ENCODE measurements at places on chromosomes 7 and 10. TPM values are rescaled to one million over a fixed set of nuclear protein-coding genes. Genes with fewer than 3 reads are reported as not detected.
A peak's percentile ranks its signal among the peaks of the same experiment; 100 is the strongest.

- peak; percentile 67 for DNase-seq
Measured at GRCh38 chr10:47384148-47384921, at the start of gene ZNF488. Gene ZNF488, minus strand, starts transcription at chr10:47384293. Its CDS starts 15,464 bp downstream, at chr10:47368829.

GRCh38 chr7:2017481-2017891 lies 215.3 kb downstream of the MAD1L1 start:
- DNase-seq: no peak

Gene SUN3
- total RNA-seq: 0.45 TPM

DNA sequence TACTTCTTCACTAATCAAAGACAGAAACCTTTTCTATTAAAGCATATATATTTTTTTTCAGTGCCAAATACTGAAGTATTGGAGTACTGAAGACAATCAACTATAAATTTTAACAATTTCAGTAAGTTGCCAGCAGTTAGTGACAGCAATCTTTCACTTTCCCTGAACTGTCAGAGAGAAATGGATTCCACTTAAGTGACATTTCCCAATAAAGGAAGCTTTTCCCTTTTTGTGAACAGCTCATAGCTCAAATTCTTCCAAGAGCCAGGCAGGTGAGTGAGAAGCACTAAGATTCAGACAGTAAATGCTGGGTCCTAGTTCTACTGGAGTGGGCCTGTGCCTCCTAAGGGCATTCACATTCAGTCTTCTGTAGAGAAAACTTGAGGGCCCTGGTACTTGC lies 142.0 kb downstream of the SRPK2 start:
- DNase-seq: no peak
